NCI-H226 (cell line): ENCODE measurements at places on chromosomes 7 and 10.

- no peak for DNase-seq
Measured at GRCh38 chr7:114418117-114418516, 3.5 kb downstream of the FOXP2 start.

- no peak for DNase-seq
Measured at GRCh38 chr7:86747698-86748097, 104.0 kb downstream of the GRM3 start.

- DNase-seq = no peak
Measured at GRCh38 chr7:157508477-157508881, 171.7 kb downstream of the DNAJB6 start.

DNA sequence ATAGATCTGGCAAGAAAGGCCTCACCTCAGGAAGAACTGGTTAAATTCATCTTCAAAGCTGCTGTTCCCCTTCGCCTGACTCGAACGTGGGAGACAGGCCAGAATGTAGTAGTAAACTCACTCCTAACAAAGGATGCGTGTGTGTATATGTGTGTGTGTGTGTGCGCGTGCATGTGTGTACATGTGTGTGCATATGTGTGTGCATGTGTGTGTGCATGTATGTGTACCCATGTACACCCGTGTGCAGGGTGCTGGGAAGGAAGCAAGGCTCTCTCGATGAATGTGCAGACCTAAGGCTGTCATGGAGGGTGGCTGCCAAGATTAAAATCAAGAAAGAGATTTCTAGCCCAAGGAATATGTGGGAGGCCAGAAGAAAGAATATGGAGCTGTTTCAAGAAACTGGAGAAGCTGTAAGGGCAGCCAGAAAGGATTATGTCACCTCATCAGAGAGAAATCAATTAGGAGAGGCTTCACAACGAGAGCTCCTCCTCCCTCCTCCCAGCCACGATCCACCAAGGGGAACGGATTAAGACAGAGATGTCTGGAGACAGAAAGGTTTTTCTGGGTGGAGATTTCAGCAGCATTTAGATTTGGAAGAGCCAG lies 34.0 kb upstream of the LBX1 start:
- no peak for DNase-seq

DNA sequence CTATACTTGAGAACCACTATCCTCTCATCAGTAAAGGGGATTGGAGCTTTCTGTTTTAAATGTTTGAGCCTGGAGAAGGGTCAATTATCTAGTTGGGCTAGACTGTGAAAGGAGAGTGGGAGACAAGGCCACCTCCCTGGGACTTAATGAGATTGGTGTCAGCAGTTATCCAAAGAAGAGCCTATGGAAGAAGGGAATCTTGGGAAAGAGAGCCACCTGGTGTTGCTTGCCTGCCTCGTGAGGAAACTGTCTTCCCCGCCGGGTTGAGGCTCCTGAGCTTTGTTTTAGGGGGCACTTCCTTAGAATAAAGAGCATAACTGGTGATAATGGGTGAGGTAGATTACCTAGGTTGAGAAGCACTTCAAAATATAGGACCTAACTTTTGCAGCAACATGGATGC lies 32.0 kb upstream of the ABCB4 start:
- no peak for DNase-seq
